ENCODE measurements at places on chromosomes 2 and 18.

- no peak for DNase-seq
Observed at GRCh38 chr2:18311420-18312195, 248.8 kb downstream of the RDH14 start.

GRCh38 chr2:108316461-108317258, 28.0 kb downstream of the SULT1C2 start:
- DNase-seq: no peak

DNA sequence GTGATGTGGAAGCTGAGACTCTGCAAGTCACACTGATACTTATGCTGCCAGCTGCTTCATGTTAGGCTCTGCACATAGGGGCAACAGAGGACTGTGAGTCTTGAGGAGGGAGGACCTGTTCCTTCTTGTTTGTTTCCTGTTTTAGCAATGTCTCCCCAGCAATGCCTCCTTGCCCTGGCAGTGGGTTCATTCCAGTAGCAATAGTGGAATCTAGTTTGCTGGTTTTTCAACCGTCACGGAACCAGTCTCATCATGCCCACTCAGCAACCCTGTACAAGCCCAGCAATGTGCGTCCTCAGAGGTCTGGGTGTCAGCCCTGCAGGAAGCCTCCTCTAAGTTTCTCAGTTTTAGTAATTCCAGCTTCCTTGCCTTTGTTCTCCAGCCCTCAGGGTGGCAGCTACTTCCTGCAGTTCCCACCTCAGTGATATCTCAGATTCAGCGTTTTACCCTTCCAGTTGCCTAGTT, 20.5 kb upstream of the ITGB6 start:
- no peak for DNase-seq

- peak; percentile 17 for DNase-seq
Observed at GRCh38 chr2:196798980-196799379, 503 bp downstream of the GTF3C3 start.

GRCh38 chr2:237324837-237325236, 89.1 kb downstream of the COL6A3 start:
- DNase-seq: no peak

DNA sequence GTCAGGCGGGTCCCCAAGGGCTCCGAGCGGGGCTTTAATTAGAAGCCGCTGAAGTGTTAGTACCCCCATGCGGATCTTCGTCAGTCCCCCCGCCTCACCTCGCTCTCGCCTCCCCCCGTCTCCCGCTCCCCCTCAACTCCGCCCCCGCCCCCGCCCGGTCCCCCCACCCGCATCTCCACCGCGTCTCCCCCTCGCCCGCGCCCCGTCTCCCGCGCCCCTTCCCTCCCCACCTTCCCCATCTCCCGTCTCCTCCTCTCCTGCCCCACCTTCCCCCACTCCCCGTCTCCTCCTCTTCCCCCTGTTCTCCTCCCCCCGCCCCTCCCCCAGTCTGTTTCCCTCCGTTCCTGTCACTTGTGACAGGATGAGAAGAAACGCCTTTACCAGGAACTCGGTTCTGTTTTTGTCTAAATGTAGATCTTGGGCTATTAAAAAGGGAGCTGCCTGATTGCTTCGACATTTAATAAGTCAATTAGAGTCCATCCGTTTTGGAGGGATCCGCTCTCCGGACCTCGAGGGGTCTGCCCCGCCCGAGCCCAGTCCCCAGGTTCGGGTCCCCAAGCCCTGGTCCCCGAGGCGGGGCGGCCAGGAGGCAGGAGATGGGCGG, 969 bp upstream of the ALKAL2 start:
- DNase-seq: no peak

DNA sequence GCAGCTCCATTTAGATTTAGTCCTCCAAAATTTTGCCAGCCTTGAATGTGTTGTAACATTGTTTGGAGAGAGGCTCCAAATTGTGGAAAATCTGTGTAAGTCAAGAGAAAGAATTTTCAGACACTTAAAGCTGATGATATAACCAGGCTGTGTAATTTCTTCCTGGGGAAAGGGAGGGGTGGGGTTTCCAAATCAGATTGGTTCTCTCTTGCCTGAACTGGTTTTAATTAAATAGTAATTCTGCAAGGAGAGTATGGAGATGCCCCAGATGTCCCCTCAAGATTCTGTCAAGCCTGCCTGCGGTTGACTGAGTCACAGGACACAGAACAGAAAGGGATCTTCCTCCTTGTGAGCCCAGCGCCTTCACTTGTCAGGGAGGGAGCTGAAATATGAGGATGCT, 54.5 kb downstream of the C18orf63 start:
- DNase-seq: peak; percentile 16

- peak; percentile 75 for DNase-seq
Observed at GRCh38 chr2:60335533-60336237, 217.8 kb downstream of the BCL11A start.
